ENCODE measurements at places on chromosomes 7 and 10. TPM values are rescaled to one million over a fixed set of nuclear protein-coding genes. Genes with fewer than 3 reads are reported as not detected.

VIPR2 gene
- total RNA-seq = under 0.01 TPM

IDI2 gene
- not detected for total RNA-seq

TUBB8 gene
- total RNA-seq = not detected

FAM25G gene
- total RNA-seq = not detected

TBC1D12 gene
- total RNA-seq = 17.0 TPM

COL17A1 gene
- under 0.01 TPM for total RNA-seq

STK31 gene
- not detected for total RNA-seq

CPA5 gene
- not detected for total RNA-seq

NIPSNAP2 gene
- total RNA-seq = 40.0 TPM

C10orf95 gene
- not detected for total RNA-seq

PRPS1L1 gene
- total RNA-seq = not detected

CHST15 gene
- total RNA-seq = 0.73 TPM

CHN2 gene
- total RNA-seq = 0.29 TPM

CHAT gene
- not detected for total RNA-seq

KIN gene
- 6.7 TPM for total RNA-seq

SEMA3E gene
- 6.8 TPM for total RNA-seq

PLPP4 gene
- 1.2 TPM for total RNA-seq

RBM17 gene
- total RNA-seq = 34.1 TPM

ZNF488 gene
- not detected for total RNA-seq

SHLD2 gene
- 33.5 TPM for total RNA-seq

CCL24 gene
- not detected for total RNA-seq

FOXI2 gene
- total RNA-seq = not detected

TRIM50 gene
- not detected for total RNA-seq

OR6V1 gene
- total RNA-seq = not detected

DRGX gene
- not detected for total RNA-seq

ARHGEF5 gene
- 4.5 TPM for total RNA-seq

NEURL1 gene
- under 0.01 TPM for total RNA-seq

SMURF1 gene
- total RNA-seq = 25.0 TPM

SFTPA1 gene
- not detected for total RNA-seq

C7orf33 gene
- not detected for total RNA-seq

SOSTDC1 gene
- total RNA-seq = 0.15 TPM

Measured in smooth muscle cell of trachea (primary cell).